ENCODE measurements at places on chromosomes 1 and 21.

- DNase-seq, result no peak
Observed at GRCh38 chr1:78843111-78843510, 163.4 kb downstream of the ADGRL4 start.

- DNase-seq, result no peak
Observed at GRCh38 chr21:17495680-17496079, 17.2 kb upstream of the CXADR start.

DNA sequence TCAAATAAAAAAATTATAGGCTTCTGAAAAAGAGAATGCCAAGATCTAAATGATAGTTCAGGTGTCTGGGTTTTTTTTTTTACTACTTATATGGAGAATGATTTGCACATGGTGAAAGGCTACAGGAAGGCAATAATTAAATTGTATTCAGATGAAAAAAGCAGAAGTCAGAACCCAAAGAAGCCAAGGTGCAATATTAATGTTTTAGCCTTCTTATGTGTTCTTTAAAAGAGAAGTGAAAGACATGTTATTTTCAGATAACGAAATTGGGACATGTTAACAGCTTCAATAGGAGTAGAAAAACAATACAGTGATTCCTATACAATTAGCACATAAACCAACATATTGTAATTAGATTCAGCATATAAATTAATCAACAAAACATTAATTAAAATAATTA is 452.9 kb upstream of the PRMT6 start:
- no peak for DNase-seq

- DNase-seq, result no peak
Observed at GRCh38 chr1:76068953-76069561, 5.5 kb upstream of the ST6GALNAC3 start.

DNA sequence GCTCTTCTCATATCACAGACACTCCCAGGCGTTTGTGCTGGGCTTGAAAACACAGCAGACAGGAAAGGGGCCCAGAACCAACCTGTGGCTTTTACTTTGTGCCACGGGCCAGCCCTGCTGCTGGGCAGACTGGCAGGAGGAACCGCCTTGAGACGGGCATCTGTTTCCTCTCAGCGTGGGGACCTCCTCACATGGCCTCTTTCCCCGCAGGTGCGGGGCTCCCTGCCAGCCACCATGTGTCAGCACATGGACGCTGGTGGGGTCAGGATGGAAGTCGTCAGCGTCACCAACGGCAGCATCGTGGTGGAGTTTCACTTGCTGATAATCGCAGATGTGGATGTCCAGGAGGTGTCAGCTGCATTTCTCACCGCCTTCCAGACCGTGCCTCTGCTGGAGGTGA is 47.8 kb downstream of the UMODL1 start:
- DNase-seq, result no peak

- DNase-seq, result no peak
Observed at GRCh38 chr1:18681423-18681835, 50.8 kb downstream of the PAX7 start.

DNA sequence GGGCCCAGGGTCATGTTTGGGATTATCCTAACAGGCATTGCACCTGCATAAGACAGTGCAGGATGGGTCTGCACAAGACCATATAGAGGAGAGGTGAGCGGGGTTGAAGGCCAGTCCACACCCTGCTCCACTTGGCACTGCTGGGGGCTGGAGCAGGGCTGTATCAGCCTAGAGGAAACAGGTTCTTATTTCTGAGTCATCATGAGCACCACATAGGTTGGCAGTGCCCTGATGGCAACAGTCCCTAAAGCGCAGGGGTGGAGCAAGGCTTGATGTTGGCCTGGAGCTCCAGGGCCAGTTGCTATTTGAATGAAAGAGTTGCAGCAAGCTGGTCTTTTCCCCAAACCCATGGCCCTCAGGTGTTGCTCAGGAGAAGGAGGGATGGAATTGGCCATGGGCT is 29.8 kb upstream of the BMP8B start:
- DNase-seq, result no peak

DNA sequence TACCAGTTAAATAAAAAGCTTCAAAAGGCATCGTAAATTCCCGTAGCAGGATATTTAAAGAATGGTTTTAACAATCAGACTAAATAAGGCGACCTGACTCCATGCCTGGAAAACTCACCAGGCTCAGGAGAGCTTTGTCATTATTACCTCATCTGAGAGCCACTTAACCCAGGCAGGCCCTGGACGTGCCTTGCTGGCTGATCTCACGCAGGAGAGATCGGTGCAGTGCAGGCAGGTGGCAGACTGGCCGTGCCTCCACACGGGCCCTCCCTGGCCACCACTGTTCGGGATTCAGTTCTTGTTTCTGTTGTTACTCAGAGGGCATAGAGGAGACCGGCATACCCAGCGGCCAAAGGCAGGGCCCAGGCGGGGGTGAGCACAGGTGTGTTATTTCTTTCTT is 6.4 kb downstream of the MT1HL1 start:
- no peak for DNase-seq

- DNase-seq, result no peak
Observed at GRCh38 chr21:38806942-38807284, 1.2 kb downstream of the ETS2 start.

DNA sequence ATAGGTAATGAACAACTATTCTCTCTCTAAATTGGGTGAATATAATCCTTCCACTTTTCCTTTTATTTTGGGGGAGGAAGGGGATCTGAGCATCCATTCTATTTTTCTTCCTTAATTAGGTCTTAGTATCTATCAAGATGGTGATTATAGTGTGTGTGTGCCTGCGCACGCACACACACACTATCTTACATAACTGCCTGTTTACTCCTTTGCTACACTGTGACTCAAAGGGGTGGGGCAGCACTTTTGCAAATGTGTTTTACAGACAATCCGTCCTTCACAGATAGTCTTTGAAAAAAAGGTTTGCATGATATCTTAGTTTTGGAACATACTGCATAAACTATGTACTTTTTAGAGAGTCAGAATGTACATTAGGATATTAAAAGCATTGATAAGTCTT is 191.5 kb downstream of the SDCCAG8 start:
- no peak for DNase-seq

DNA sequence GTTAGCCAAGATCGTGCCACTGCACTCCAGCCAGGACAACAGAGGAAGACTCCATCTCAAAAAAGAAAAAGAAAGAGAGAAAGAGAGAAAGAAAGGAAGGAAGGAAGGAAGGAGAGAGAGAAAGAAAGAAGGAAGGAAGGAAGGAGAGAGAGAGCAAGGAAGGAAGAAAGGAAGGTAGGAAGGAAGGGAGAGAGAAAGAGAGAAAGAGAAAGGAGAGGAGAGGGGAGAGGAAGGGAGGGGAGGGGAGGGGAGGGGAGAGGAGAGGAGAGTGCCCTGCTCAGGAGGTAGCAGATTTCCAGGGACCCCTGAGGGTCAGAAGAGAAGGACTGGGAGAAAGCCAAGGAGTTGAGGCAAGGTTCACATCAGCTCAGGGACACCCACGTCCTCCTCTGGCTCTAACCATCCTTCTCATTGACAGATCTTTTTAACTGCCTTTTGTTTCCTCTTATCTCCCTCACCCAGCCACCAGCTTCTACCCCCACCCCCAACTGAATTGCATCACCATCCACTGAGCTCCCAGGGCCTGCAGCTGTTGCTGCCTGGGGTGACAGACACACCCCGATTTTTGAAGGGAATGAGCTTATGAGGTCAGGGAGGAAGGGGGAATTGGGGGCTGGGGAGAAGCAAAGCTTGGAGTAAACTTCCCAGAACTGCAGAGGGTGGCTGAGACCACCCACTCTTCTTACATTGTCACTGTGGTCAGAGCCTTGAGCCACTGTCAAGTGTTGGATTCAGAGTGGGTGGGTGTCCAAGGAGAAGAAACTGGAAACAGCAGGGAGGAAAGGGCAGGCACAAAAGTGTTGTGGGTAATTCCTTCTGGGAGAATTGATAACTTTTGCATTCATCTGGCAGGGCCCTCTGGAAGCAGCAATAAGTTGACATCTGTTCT is 91.6 kb downstream of the GLUL start:
- DNase-seq, result no peak

GRCh38 chr1:2972879-2973575 is 48.2 kb upstream of the ACTRT2 start:
- DNase-seq, result no peak

- DNase-seq, result no peak
Observed at GRCh38 chr1:206609229-206609991, 2.9 kb downstream of the EIF2D start.

DNA sequence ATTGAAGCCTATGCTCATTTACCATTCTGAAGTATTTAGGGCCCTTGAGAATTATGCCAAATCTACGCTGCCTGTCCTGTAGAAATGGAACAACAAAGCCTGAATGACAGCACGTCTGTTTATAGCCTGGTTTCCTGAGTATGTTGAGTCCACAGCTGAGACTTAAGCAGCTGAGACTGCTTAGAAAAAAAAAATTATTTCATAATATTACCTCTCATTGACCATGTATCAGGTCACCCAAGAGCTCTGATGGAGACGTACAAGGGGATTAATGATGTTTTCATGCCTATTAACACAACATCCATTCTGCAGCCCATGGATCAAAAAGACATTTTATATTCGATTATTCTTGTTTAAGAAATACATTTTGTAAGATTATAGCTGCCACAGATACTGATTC is 387.2 kb upstream of the NCAM2 start:
- DNase-seq, result no peak

GRCh38 chr1:176843352-176844297 is 320.9 kb downstream of the ASTN1 start:
- DNase-seq, result no peak

DNA sequence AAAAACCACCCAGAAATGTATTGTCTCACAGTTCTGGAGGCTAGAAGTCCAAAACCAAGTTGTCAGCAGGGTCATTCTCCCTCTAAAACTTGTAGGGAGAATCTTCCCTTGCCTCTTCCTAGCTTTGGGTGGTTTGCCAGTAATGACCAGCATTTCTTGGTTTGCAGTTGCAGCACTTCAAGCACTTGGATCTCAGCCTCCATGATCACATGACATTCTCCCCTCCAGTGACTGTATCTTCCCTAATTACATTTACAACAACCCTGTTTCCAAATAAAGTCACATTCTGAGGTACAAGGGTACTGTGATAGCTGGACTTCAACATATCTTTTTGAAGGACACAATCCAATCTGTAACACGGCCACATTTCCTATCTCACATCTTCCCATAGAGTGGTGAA is 37.2 kb downstream of the EVI5 start:
- no peak for DNase-seq

DNA sequence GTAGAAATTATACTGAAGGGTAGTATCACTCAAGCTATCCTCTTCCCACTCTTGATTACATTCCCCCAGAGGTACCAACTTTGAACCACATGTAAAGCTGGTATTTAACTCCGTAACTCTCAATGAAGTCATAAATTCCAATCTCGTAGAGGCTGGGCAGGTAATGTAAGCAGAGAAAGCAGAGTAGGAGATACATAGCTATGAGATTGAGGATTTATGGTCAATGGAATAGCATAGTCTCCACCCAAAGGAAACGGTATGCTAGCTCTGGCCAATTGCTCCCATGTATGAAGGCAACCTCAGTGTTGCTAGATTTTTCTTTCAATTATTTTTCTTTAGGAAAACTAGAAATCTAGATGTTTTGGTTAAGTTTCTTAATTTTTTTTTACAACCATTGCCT is 163.1 kb upstream of the NRIP1 start:
- DNase-seq, result no peak

DNA sequence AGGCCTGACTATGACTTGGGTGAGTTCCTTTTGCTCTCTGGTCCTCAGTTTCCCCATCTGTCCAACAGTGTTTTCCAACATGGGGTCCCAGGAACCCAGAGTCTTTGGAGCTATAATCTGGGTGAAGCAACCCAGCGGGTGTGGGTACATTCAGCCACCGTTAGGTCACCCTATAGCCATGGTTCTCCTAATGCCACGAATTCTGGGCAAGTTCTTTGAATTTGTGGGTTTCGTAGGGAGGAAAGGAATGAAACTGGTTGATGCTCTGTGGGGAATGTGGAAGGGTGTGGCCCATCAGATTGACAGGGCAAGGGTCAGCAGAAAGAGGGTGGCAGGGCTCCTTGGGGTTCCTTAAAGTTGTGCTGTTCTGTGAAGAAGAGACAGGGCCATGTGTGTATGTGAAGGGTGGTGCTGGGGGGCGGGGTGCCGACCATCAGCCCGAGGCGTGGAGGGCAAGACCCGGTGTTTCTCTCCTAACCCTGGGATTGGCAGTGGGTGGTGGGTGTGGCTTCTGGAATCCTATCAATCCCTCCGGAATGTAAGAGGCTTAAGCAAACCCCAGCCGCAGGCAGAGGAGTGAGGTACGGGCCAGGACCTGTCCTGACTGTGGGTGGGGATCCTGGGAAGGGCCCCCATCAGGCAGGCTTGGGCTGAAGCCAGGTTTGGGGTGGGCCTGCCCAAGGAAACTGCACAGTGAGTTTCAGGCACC is 35.5 kb upstream of the ZNF362 start:
- DNase-seq, result no peak

- no peak for DNase-seq
Observed at GRCh38 chr1:23366598-23366997, 3.0 kb downstream of the ZNF436 start.

DNA sequence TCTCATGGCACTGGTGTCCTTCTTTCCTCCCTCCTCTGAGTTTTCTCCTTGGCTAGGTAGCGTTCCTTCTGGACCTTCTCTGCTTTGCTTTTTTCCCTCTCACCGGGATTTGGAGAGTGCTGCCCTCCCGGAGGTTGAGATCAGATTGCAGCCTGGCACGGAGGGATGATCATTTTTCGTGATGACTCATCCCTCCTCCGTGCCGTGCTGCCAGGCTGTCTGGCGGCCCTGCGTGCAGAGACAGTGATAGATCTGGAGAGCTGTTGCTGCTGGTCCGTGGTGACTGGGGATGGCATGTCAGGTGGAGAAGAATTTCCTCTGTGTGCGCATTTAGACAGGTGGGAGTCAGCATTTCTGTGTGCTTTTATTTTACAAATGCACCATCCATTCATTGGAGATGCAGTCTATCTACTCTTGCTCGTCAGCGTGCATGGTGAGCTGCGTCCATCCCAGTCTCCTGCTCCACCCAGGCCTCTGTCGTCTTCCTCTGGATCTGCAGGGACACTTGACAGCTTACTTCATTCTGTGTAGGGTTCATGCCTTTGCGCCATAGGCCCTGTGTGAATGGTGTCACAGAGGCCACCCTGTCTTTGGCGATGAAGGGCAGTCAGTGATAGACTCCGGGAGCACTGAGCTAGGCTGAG is 104.4 kb downstream of the PCBP3 start:
- DNase-seq, result no peak

GRCh38 chr1:22373252-22373651 is 78.4 kb upstream of the ZBTB40 start:
- DNase-seq, result no peak

GRCh38 chr1:104132382-104132973 is 382.8 kb downstream of the AMY1C start:
- DNase-seq, result no peak

Data from stimulated activated CD8-positive, alpha-beta memory T cell treated with anti-CD3 and anti-CD28 coated beads, Interleukin-15, amount 100 ng/mL, for 1 hour (primary cell).